Lower leg skin (tissue), 4 donors: ENCODE measurements at places on chromosomes 2 and 18.

DNA sequence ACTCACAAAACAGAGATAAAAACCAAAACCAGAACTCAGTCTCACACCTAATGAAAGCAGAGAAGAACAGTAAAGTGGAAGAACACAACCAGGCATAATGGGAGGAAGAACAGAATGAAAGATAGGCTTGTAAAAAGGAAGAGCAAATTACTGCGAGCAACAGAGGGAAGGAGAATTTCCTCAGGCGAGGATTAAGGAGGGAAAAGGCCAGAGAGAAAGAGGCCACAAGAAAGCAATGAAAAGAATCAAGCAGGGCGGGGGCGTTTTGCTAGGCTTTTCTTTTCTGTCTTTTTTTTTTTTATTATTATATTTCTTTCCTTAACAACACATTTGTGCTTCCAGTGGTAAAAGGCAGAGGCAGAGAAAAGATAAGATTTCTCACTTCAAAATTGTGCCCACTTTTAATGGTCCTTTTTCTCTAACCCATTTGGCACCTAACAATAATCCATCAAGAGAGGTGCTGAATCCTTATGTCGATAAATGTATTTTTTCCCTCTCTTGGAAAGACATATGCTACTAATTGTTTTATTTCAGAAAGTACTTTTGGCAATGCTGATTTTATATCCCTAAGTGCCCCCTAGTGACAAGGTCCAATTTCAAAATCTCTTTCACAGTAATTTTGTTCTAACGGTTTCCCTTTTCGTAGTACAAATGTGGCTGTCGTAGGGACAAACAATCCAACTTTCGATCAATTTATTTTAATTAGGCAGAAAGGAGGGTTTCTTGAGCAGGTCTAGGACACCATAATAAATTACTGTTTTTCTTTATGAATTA lies 138.7 kb upstream of the AQP4 start:
- no peak for DNase-seq

DNA sequence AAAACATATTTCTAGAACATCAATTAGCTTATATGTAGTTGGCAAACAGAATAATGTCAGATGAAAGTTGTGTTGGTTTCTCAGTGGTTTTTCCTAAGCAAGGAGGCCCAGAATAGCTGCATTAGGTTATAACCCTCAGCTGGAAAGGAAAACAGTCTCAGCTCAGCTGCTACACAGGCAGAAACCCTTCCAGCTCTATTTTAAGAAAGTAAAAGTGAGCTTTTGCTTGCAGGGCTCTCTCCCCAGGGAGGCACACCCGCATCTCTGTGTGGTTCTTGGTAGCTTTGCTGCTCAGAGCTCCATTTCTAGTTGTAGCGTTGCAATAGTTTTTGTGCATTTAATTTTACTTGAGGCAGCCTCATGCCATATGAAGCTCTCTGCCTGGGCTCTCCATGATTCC lies 54.6 kb downstream of the PIKFYVE start:
- no peak for DNase-seq

DNA sequence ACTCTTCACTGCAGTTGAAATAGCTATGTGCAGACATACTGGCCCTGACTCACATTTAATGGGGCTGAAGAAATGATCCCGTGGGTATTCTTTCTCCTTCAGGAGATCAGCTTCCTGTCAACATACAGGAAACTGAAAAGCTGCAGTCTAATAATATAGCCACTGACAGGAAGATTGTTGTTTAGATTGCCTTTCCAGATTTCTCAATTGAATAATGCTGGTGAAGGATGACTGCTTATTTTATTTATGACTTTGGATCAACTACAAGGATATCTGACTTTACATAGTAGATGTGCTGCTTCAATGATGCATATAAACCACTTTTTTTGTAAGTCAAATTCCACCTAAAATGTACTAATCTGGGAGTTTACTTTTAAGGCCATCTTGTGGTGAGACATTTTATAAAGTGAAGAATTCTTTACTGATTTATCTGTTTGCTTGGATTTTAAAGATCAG lies 93.4 kb upstream of the MAP4K3 start:
- DNase-seq: no peak

DNA sequence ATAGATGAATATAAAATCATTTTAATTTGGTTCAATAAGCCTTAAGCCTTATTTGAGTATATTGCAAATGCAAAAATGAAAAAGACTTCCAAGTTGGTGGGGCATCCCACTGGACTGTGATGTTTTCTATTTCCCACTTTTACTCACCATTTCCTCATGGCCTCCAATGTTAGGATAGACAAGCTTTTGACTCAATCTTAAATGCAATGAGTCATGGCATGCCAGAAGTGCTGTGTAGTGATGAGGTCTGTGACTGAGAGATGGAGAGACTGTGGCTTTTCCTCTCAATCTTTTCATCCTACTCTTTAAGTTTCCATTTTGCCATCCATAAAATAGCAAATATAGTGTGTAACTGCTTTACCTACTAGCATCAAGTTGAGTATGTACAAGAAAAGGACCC lies 1401.2 kb upstream of the CELF4 start:
- no peak for DNase-seq

GRCh38 chr18:7684357-7684756 lies 117.2 kb downstream of the PTPRM start:
- no peak for DNase-seq
